ENCODE measurements at places on chromosomes 1 and 21.
A peak's percentile ranks its signal among the peaks of the same experiment; 100 is the strongest.

GRCh38 chr1:162633081-162633762 is 958 bp downstream of the DDR2 start:
- no peak for DNase-seq

DNA sequence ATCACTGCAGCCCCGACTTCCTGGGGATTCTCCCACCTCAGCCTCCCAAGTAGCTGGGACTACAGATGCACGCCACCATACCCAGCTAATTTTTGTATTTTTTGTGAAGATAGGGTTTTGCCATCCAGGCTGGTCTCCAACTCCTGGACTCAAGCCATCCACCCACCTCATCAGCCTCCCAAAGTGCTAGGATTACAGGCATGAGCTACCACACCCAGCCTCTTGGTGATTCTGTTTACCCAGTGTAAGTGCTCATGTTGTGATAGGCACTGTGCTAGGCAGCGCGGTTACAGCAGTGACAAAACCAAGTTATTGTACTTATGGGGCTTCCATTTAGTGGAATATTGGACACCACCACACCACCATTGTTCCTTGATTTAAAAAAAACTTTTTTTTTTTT is 9.7 kb upstream of the STX12 start:
- no peak for DNase-seq

DNA sequence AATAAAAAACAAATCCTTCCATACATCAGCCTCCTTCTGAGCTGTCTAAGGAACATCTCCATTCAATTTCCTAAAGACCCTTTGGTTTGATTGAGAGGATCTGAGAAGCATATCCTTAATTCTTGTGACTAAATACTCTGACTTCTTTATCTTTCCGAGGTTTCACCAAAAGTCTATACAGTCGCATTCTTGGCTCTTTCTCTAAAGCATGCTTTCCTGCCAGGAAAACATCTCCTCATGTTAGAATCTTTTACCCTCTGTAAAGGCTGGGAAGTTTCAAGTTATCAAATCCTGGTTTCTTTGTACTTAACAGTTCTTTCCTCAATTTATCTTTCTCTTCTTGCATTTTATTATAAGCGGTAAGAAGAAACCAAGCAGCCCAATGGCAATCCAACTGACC is 630.4 kb downstream of the PTPRC start:
- peak; percentile 51 for DNase-seq

DNA sequence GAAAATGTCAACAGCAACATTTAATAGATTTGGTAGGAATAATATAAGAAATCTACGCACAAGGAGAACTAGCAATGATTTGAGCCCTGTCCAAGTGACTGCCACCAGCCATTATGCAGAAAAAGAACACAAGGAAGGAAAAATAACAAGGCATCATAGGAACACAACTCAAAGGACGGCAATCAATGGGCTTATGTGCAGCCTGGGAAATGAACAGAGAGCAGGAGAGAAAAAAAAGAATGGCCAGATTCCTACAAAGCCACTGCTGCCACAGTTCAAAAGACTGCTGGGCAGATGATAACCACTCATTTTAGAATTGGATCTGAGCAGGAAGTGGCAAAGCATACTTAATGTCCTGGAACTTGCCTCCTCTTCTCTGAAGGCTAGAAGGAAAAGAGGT is 274.3 kb upstream of the CAMK1G start:
- DNase-seq = no peak

Measured in astrocyte (in vitro differentiated cells and primary cell).